ENCODE measurements at places on chromosomes 1 and 21. TPM values are rescaled to one million over a fixed set of nuclear protein-coding genes. Genes with fewer than 3 reads are reported as not detected.

The GUCA2B gene
- total RNA-seq, result not detected

The PDZK1IP1 gene
- not detected for total RNA-seq

The TAS1R2 gene
- not detected for total RNA-seq

The SPRR1A gene
- total RNA-seq, result not detected

The DYRK3 gene
- total RNA-seq, result 22.6 TPM

The RNU1-1 gene
- total RNA-seq, result 8,230 TPM

The CENPF gene
- 7.2 TPM for total RNA-seq

The S100A7A gene
- not detected for total RNA-seq

The OR6K3 gene
- not detected for total RNA-seq

The TFF3 gene
- 163 TPM for total RNA-seq

The NR0B2 gene
- not detected for total RNA-seq

The ACTA1 gene
- not detected for total RNA-seq

The PLA2G4A gene
- 14.8 TPM for total RNA-seq

The KRTAP24-1 gene
- total RNA-seq, result not detected

The SH2D5 gene
- 0.11 TPM for total RNA-seq

The RCSD1 gene
- total RNA-seq, result 27.4 TPM

The CDA gene
- 0.43 TPM for total RNA-seq

The HTR6 gene
- total RNA-seq, result not detected

The IL19 gene
- total RNA-seq, result not detected

The EIF4G3 gene
- 38.2 TPM for total RNA-seq

The PROX1 gene
- total RNA-seq, result 125 TPM

The RGSL1 gene
- total RNA-seq, result not detected

The NBPF12 gene
- total RNA-seq, result 5.1 TPM

The FLG gene
- not detected for total RNA-seq

The TRIM58 gene
- total RNA-seq, result 0.33 TPM

The NMNAT2 gene
- 0.34 TPM for total RNA-seq

The FRRS1 gene
- total RNA-seq, result 1.2 TPM

The SPRR3 gene
- not detected for total RNA-seq

The FAM72C gene
- total RNA-seq, result 0.34 TPM

The JTB gene
- 85.5 TPM for total RNA-seq

The BCAR3 gene
- total RNA-seq, result 36.1 TPM

The TNFAIP8L2 gene
- total RNA-seq, result 0.11 TPM

The PIGR gene
- not detected for total RNA-seq

The NGF gene
- total RNA-seq, result 0.43 TPM

The CCDC30 gene
- total RNA-seq, result 0.69 TPM

The DNAJC6 gene
- total RNA-seq, result 5.3 TPM

The DMBX1 gene
- not detected for total RNA-seq

The EPHB2 gene
- 21.2 TPM for total RNA-seq

The ATP6V1G3 gene
- 0.22 TPM for total RNA-seq

The BTG3 gene
- total RNA-seq, result 10.0 TPM

The DEDD gene
- 50.0 TPM for total RNA-seq

The SF3B4 gene
- 10.4 TPM for total RNA-seq

The HAO2 gene
- total RNA-seq, result not detected

The CRABP2 gene
- total RNA-seq, result not detected

The AMY1A gene
- total RNA-seq, result not detected

The CFAP57 gene
- 0.22 TPM for total RNA-seq

The KLHDC9 gene
- total RNA-seq, result 1.6 TPM

The SMIM1 gene
- total RNA-seq, result 0.17 TPM

Data from dermis lymphatic vessel endothelial cell (primary cell).